ENCODE measurements at places on chromosomes 6 and 20.
A peak's percentile ranks its signal among the peaks of the same experiment; 100 is the strongest.

- no peak for DNase-seq
Observed at GRCh38 chr6:158672726-158673125, 22.9 kb downstream of the SYTL3 start.

DNA sequence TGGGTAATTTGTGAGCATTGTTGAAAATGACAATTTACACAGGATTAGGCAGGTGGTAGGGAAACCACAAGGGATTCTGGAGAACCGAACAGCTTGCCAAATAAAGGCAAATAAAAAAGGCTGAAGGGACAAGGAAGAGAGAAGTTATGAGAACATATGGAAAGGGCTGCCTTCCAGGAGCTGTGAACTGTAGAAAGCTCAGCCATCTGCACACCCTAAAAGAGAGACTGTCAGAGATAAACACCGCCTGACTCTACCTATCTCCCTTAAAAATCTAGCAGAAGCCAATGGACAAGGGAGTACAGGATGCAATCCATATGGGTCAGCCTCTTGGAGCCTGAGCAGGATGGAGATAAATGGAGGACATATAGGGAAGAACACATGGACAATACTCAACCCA is 12.7 kb upstream of the SLC17A1 start:
- DNase-seq, result no peak

GRCh38 chr6:11535801-11536230 is 1.7 kb upstream of the TMEM170B start:
- no peak for DNase-seq

DNA sequence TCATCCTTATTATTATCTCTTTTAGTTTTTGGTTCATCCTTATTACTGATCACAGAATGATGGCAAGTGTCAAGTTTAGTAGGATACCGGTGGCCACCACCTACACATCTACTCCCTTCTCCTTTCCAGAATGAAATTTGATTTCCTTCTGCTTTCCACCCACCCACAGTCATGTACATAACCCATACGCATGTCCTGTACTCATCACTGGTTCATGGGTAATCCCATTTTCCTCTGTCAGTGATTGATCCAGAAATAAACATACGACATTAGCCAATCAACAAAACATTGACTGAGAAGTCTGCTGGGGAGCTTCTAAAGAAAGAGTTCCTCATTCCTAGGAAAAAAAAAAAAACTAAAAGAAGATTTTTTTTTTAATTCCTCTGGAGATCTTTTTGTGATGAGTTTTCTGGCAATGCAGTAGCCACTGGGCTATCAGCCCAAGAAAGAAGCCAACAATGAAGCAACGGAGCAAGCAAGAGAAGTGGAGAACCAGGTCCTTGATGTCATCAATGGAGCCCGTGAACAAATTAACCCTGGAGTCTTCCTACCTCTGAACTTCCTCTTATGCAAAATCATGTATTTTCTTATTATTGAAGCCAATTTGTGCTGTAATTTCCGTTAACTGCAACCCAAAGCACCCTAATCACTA is 127.8 kb downstream of the TASP1 start:
- no peak for DNase-seq

GRCh38 chr20:39144757-39145156 is 182.6 kb downstream of the DHX35 start:
- DNase-seq, result no peak

DNA sequence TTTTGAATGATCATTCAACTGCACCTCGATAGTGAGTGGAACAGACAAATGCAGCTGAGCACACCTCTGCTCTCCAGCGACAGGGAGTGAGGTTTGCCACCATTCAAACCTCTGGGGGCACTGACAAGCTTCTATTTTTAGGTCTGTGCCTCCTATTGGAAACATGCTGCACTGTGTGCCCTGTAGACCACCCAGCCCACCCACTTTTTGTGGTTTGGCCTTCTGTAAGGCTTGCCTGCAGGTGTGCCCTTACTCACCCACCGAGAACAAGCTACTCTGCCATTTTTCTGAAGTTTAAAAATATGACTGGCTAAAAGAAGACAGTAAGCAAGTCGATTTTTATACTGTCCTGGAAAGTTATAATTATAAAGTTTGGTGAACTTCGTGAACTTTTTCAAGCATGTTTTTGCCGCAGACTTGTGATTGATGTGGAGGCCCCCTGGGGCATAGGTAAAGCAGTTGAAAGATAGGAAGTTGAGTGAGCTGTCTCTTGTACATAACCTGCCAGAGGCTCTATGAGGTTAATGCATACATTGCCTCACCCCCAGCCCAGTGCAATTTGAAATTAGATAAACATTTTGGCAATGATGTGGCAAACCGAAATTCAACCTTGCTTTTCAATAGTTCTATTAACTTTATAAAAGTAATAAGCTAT is 53.8 kb downstream of the ADGRG6 start:
- DNase-seq, result no peak

- DNase-seq, result no peak
Observed at GRCh38 chr6:158815907-158816306, 3.3 kb downstream of the EZR start.

DNA sequence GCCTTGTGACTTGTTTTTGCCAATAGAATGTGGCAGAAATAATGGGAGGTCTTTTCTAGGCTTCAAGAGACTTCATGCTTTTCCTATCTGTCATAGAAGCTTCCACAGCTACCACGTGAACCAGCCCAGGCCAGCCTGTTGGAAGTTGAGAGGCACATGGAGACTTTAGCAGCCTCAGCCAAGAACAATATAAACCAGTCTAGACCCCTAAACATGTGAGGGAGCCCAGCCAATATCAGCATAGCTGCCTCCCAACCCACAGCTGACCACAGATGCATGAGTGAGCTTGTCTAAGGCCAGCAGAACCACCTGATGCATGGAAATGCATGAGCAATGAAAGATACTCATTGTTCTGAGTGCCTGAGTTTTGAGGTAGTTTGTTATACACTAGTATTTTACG is 540.7 kb upstream of the BTBD3 start:
- no peak for DNase-seq

DNA sequence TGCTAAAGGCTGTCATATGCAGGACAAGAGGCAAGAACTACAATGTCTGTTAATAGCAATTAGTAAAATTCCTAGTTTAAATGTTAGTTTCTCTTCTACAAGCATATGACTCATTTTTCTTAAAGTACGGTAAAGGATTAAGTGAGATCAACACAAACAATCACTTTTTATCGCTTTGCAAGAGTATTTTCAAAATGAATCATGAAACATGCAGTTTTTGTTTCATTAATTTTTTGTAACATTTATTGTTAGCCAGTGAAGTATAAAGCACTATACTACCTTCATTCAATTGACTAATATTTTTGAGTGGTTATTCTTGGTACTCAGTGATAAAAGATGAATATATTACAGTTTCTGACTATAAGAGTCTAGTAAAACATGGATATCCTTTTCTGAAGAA is 138.6 kb downstream of the AHI1 start:
- no peak for DNase-seq

DNA sequence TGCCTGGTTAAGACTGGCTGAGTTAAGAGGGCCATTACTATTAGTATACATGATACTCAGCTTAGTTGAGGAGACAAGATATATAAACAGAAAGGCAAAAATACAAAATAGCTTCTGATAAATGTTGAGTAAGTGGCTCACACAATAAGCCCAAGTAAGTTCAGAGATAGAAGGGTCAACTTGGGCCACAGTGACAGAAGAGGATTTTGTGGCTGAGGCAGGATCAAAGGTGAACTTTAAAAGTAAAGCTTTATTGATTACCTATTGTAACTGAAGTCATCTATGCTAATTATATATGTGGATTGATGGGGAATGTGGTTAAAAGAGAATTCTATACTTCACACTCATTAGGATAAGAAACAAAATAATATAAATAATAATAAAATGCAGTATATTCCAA is 80.8 kb downstream of the PHACTR2 start:
- no peak for DNase-seq

DNA sequence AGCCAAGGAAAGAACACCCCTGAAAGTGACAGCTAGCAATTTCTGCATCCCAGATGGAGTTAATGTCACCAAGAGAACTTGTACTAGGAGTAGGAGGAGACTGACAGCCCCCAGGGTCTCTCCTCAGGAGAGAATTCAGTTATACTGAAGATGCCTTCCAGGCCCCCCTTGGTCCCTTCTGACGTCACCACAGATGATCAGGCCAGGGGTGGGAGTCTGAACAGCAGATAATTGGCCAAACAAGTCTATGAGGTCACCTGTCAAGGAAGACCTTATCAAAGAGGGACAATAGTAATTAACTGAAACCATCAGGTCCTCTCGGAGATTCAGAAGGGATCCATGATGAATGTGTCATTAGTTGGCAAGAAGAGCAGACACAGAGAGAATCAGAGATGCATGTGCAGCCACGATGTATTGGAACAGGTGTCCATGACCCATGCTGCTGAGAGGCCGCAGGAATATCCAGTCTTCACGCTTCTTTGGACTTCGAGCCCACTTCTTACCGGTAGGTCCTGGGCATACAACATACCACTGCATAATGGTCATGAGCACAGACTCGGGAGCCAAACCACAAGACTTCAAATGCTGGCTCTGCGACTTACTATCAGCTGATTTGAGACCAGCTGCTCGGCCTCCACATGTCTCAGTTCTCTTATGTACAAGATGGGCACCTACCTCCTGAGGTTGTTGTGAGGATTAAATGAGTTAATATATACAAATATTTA is 10.2 kb downstream of the TRIM10 start:
- no peak for DNase-seq

DNA sequence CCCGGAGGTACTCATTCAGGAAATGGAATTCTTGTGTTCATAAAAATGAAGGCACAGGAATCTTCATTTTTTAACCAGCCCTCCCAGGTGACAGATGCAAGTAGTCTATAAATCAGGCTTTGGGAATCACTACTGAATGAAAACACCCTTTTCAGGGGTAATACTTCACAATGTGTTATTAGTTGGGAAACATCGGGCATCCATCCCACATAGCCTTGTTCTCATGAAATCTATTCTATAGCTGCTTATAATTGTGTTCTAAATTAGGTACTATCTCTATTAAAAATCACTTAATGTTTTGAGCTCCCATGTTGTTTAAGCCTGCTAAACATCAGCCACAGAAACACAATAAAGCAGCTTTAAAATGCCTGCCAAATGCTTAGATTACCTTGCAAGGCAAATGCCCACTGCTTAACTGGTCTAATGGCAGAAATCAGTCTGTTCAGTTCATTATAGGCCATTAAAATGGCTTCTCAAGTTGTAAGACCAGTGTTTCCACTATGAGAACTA is 94.9 kb downstream of the L3MBTL3 start:
- no peak for DNase-seq

- DNase-seq, result no peak
Observed at GRCh38 chr6:85134172-85134571, 315.7 kb upstream of the NT5E start.

GRCh38 chr6:106318061-106318460 is 7.5 kb downstream of the ATG5 start:
- DNase-seq, result no peak

DNA sequence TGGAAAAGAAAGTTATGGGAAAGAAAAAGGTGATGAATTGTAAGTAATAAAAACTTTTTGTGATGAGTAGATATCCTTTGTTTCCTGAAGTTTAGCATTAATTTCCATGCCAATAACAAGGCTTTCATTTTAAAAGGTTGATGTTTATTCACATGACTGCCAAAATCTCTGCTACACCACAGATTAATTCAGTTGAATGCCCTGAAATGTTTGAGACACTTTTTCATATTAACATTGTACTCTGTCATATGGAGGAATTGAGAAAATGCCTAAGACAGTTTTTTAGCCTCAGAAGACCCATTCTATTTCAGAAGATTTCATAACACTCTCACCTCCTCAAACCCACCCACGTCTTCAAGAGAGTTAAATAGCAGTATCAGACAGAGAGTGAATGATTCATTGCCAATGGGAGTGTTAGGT is 115.5 kb downstream of the ADGRG6 start:
- no peak for DNase-seq

GRCh38 chr6:147660334-147661311 is 152.1 kb downstream of the SAMD5 start:
- no peak for DNase-seq

DNA sequence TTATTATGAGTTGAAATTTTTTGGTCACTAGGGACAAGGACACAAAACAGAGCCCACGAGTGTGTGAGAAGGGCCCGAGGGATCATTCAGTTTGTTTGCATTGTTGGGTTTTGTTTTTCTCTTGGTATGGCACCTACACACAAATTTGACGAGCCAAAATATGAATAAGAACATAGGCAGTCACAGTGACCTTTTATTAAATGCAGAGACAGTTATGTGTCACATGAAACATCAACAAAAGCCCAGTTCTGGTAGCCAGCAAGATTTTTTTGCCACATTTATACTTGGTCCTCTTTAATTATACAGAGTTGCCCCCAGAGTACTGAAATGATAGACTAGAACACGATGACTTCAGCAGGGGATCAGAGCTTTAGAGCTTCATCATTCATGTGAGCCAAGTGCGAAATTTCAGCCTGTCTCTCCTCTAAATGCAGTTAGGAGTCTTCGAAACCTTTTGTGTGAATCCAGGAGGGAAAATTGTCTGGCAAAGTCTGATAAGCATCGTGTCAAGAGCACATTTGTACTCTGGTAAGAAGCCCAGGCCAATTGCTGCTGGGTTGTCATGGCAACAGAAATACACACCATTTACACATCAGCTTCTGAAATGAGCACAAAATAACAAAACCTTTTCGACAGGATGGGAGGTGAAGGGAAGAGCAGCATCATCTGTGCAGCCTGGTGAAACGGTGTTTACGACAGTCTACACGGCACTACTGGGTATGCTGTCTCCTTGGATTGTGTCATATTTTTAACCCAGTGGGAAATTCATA is 79.2 kb upstream of the RIPOR2 start:
- peak; percentile 36 for DNase-seq

DNA sequence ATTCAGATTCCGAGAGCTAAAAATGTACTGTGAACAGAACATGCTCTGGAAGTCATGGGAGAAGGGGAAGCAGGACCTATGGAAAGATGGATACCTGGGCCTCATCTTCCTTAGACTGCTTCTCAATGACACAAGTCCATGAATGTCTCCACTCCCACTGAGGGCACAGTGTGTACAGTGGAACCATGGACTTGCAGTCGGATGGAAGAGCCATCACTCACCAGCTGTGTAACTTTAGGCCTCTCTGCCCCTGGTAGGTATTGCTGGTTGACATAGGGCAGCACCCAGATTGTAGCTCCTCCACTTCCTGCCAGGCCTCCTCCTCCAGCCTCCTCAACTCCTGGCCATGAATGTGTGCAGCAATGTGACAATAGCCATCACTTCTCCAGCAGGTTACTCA is 52.5 kb downstream of the MAFB start:
- DNase-seq, result no peak

- DNase-seq, result no peak
Observed at GRCh38 chr6:41073968-41074691, 1.4 kb downstream of the NFYA start.

DNA sequence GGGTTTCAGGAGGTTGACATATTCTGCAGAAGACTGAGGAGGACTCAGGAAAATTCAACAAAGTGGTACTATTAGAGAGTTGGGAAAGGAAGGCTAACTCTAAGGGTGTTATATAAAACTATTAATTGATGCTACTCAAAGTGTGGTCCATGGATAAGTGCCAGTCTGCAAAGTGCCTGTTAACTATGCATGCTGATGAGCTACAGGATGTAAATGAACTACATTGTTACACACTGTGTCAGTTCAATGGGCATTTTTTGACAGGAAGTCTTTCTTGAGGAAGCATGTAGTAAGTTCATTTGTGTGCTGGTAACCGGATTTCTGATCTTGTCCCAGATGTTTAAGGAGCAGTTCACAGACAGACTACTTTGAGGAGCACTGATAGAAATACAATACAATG is 75.6 kb downstream of the KLHL32 start:
- no peak for DNase-seq

Measured in activated CD4-positive, alpha-beta T cell treated with anti-CD3 and anti-CD28 coated beads, Interleukin-2, amount 50 U/mL, for 1 hour (primary cell).